ENCODE measurements at places on chromosomes 1 and 21.

DNA sequence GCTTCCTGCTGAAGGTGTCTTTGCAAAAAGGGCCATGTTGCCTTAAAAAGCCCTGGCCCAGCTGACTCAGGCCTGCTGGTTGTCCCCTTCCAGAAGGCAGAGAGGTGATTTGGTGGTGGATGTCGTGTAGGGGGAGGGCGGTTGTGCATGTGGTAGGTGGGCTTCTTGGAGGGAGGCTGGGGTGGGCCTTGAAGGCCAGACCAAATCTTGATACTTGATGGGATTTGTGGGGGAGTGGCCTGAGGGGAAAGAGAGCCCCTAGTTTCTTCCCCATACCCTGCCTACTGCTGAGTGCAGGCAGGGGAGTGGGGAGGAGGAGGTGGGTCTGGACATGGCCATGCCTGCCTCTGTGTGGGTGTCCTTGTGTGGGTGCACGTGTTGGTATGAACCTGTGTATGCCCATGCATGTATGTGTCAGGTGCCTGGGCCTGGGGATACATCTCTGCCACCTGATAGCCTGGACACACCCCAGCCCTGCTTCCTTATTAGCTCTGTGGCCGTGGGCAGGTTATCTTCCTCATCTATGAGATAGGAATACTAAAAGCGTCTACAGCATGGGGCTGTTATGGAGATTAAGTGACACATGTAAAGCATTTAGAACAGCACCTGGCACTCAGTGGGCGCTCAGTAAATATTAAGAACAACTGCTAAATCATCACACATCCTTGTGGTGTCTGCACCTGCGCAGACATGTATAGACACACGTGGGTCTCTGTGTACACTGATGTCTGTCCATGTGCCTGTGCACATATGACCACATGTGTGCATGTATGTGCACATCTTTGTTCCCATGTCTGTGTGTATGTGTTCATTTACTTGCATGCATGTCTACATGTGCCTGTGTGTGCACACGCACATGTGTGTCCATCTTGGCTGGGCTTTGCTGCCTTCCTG lies 17.0 kb downstream of the FAM151A start:
- no peak for DNase-seq

DNA sequence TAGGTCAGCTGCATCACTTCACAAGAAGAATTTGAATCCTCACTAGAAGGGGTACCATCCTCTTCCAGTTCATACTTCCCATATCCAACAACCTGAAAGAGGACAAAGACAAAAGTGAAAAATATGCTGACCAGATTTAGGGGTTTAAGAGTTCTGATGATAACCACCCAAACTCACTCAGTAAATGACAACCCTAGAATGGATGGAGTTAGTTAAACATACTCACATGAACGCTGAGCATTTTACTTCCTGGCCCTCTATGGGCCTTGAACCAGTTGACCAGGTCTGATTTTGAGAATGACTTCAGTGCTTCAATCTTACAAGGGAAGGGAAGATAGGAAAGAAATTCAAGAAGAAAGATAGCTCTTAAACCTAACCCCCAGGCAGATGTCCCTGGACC lies 89.2 kb downstream of the NRDC start:
- no peak for DNase-seq

DNA sequence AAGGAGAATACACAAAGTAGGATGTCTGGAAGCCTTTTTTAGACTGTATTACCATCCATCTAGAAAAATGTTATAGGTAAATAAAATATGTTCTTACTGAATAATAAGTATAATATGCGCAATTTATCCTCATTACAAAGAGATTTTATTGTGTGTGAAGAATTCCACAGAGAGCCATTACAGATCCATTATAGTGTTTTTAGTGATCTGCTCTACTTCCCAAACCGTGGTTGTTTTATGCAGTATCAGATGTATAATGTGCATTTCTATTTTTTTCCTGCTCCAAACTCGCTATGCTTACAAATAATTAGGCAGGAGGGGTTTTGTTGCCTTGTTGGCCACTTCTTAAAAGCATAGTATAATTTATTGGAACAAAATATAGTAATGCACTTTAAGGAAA lies 447.8 kb downstream of the USP25 start:
- DNase-seq = no peak

GRCh38 chr21:30222724-30223123 lies 6.8 kb upstream of the CLDN8 start:
- DNase-seq = no peak

DNA sequence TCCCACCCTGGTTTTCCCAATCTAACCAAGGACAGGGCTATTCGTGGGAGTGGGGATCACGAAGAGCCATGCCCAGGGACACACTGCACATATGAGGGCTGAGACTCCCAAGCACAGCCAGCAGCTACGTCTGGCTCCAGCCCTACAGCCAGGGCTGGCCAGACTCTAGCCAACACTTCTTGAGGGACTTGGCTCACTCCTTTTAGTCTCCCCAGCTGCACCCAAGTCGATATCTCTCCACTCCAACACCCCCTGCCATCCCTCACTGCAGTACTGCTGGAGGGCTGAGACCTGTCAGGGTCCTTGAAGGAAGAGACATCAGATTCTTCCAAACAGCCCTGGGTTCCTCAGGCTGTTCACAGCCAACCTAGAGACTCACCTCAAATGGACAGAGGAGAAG lies 62.6 kb downstream of the CD46 start:
- DNase-seq = no peak

DNA sequence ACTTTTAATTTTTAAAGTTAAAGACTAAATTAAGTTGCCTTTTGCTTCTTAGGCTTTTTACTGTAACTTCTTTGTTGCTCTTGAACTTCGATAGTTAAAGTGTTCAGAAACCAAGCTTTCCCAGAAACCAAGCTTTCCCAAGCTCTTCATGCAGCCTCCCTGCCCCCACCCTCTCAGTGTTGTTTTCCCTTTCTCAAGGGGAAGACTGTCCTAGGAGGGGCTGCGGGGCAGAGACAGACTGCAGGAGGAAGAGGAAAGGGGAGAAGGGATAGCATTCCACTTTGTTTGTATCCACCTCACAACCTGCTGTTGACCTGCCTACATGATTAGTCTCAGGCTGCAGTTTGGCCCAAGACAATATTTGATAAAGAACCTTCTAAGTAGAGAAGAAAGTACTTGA lies 39.0 kb upstream of the DIPK1A start:
- no peak for DNase-seq

- DNase-seq = no peak
Measured at GRCh38 chr1:94218332-94218731, 19.1 kb downstream of the ARHGAP29 start.

DNA sequence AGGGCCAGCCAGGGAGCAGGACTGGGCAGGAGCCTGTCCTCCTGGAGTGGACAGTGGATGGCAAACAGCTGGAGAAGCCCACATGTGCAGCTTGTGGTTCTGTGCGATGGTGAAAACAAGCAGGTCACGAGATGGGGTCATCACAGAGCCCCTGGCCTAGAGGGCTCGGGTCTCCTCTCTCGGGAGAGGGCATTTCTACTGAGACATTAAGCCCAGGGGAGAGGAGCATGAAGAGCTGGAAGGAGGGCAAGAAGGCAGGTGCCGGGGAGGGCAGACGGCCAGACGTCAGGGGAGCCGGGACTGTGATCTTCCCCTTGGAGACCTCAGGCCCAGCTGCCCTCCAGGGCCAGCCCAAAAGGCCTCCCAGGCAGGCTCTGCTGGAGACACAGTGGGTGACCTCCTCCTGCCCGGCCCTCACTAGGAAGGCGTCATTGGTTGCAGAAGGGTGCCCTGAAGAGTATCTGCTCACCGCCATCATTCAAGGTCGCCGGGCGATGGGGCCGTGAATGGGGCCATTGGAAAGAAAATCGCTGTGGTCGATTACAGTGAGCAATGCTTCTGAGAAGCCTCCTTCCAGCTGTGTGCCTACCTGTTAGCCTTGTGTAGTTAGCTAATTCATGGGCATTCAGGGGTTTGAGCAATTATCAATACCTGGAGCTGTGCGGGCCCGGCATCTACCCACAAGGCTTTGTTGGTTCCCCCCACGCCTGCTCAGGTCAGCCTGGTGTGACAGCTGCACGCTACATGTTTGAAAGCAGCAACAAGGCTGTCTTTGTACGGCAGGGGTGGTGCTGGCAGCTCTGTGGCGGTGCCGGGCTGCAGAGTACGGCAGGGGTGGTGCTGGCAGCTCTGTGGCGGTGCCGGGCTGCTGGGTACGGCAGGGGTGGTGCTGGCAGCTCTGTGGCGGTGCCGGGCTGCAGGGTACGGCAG lies 72.3 kb upstream of the ACTRT2 start:
- DNase-seq = no peak

- DNase-seq = no peak
Measured at GRCh38 chr1:201230676-201231075, 40.1 kb downstream of the IGFN1 start.

DNA sequence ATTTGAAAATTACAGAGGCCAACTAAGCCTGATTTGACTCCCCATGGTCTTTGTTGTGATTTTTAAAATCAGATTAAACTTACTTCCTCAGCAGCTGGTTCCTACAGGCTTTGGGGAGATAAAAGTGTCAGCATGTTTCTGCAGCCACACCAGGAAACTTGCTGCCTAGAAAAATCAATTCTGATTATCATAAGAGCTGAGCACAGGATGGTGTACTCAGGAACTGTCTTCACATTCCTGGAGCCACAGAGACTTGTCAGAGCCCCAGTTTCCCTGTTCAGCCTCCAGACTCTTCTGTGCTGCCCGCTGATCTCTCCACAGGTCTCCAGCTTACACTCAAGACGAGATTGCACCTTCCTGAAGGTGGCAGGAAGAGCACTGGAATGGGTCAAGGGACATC lies 23.9 kb downstream of the RAB3B start:
- DNase-seq = no peak

DNA sequence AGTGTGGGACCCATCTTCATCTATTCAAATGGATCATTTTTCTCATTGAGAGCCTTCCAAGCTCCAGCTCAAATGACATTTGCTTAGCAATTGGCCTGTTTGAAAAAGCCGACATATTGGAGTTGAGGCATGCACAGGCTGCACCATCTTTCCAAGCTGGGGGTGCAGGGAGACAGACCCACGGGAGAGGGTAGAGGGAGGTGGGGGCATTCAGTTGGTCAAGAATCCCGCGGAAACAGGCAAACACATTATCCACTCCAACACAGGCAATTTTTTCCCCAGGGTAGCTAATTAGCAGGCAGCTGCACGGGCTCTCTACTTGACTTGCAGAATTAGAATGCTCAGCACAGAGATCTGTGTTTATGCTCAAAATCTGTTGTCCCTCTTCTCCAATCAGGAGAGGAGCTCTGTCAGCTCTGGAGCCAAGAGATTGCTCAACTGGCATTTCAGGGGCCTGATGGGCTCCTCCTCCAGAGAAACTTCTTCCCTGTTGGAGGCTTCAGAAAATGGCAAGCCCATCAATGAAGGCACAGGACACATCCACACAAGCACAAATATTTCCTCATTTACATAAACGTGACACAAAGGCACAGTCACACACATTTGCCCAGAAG lies 267.8 kb downstream of the FOXD2 start:
- DNase-seq = peak; percentile 27

GRCh38 chr1:15409388-15410222 lies at the start of gene EFHD2:
EFHD2 (plus strand) TSS chr1:15409888; CDS start chr1:15409972, 84 bp downstream.
- peak; percentile 79 for DNase-seq

- no peak for DNase-seq
Measured at GRCh38 chr1:32393832-32394140, 455 bp downstream of the BSDC1 start.

DNA sequence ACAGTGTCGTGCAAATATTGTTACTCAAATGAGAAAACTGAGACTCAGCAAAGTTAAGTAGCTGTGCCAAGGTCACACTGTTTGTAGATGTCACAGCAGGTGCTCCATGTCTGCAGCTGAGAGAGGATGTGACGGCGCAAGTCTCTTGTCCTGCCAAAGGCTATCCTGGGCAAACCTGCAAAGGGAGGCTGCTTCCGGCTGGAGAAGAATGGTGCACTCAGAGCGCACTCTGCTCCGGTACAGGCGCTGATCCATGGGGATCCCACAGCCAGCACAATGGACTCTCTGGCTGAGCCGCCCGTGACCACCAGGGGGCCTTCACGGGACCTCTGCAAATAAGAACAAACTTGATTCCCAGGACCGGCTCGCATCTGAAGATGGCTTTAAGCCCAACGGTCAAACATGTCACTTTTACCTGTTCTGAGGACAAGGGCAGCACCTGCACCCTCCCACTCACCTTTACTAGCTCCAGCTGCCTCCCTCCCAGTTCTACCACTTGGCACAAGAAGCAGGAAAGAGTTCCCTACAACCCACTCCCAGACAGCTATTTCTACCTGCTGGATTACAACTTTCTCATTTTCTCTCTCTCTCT lies 21.9 kb downstream of the RD3 start:
- DNase-seq = peak; percentile 69

DNA sequence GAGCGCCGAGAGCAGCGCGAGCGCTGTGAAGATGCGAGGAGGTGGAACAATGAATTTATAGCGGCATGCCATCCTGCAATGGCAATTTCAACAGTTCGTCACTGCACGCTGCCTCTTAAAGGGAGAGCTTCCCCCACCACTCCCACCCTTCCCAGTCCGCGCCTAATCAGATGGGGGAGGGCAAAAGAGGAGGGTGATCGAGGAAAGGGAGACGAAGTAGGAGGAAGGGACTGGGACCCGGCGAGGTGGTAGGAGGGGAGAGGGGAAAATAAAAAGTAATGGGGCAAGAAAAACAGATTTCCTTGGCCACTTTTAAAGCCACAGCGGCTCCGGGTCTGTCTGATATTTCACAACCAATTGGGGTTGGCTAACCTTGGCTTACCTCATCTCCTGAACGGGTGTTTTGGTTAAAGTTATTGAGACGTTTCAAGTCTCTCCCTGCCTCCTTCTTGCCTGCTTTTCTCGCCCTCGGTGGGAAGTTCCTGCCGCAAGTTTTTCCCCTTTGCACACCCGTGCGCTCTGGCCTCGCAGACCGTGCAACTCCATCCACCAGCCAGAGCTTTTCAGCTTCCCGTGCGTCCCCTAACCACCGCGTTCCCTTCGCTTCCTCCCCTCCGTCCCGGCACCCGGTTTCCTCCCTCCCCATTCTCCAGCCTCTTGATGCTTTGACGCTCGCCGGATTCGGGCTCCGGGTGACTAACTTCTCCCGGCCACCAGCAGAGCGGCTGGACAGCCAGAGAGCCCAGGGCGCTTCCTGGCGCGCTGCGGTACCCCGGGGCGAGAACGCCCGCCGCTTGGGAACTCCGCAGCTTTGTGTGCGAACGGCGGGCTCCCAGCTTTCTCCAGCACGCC lies at the start of gene ADAMTS5:
ADAMTS5 (minus strand) TSS at position 27 of the 852 bp plus-strand sequence. CDS start 697 bp downstream, outside the sequence.
- peak; percentile 90 for DNase-seq

- DNase-seq = no peak
Measured at GRCh38 chr1:230621324-230622030, 20.8 kb upstream of the COG2 start.

DNA sequence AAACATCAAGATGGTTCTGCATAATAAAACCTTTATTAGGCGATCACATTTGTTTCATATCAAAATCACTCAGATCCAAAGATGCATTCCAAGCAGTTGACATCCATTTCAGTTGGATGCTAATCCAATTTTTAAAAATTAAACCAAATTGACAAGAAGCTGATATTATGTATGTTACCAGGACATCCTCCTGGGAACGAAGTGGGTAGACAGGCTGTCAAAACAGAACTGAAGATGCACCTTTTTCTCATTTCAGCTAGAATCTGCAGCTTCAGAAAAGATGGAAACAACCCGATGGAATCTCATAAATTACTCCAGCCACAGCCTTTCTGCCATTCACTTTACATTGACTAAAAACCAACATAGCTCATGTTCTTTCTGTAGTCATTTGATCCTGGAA lies 268.4 kb downstream of the PLPP3 start:
- DNase-seq = no peak

GRCh38 chr21:42777064-42777756 lies 102.1 kb downstream of the WDR4 start:
- DNase-seq = no peak

All from EH (cell line).